Activated CD8-positive, alpha-beta memory T cell treated with anti-CD3 and anti-CD28 coated beads for 1 hour (primary cell): ENCODE measurements at places on chromosomes 5 and 9.

GRCh38 chr9:87498046-87498810 lies 561 bp downstream of the DAPK1 start:
- DNase-seq, result no peak

GRCh38 chr9:16985559-16986348 lies 115.3 kb upstream of the BNC2 start:
- DNase-seq, result no peak

- DNase-seq, result no peak
These were observed 3.5 kb downstream of the CCDC192 start for GRCh38 chr5:127706691-127707090.

DNA sequence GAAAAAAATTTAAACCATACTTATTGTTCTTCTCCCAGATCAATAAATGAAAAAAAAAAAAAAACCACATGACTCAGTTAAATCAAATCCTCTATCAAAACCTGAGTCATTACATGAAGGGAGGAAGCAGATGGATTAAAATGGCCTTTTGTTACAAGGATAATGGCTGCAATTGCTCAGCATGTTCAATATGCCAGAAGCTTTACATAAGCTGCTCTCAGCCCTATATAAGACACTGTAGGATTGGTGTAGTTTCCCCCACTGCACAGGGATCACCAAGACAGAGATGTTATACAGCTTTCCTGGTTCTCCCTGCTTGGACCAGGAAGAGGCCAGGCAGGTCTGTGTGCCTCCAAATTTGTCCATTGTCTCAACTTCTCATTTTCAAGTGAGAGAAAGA lies 101.6 kb upstream of the MAP1B start:
- DNase-seq, result no peak

GRCh38 chr5:35089334-35090314 lies 41.9 kb upstream of the AGXT2 start:
- DNase-seq, result peak; percentile 24

DNA sequence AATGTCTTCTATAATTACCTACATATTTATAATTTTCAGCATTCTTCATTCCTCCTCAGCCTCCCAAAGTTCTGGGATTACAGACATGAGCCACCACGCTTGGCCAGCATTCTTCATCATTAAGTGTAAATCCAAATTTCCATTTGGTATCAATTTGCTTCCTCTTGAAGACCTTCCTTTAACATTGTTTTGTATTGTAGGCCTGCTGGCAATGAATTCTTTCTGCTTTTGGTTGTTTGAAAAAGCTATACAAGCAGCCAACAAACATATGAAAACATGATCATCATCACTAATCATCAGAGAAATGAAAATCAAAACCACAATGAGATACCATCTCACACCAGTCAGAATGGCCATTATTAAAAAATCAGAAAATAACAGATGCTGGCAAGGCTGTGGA lies 56.4 kb downstream of the GCNT4 start:
- no peak for DNase-seq

- no peak for DNase-seq
These were observed 27.3 kb upstream of the DAP start for GRCh38 chr5:10788358-10788757.

GRCh38 chr9:8571643-8572042 lies 772.1 kb upstream of the DMAC1 start:
- no peak for DNase-seq

- DNase-seq, result no peak
These were observed 296.6 kb upstream of the RASA1 start for GRCh38 chr5:86971034-86971571.

GRCh38 chr5:139637438-139638089 lies 10.6 kb upstream of the CXXC5 start:
- no peak for DNase-seq

DNA sequence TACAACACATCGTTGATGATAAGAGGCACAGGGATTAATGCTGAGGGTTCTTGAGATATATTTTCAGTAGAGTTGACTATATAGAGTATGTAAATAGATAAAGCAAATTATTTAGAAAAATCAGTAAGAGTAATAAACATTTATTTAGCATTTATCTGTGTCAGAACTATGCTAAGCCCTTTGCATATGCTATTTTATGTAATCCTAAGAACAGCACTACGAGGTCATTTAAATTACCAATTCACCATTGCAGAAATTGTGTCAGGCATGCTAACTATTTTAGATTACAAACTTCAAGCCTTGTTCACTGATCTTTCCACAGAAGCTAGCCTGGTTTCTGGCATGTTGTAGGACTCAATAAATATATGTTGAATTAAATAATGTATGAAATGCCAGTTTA lies 20.4 kb upstream of the REEP2 start:
- DNase-seq, result no peak

DNA sequence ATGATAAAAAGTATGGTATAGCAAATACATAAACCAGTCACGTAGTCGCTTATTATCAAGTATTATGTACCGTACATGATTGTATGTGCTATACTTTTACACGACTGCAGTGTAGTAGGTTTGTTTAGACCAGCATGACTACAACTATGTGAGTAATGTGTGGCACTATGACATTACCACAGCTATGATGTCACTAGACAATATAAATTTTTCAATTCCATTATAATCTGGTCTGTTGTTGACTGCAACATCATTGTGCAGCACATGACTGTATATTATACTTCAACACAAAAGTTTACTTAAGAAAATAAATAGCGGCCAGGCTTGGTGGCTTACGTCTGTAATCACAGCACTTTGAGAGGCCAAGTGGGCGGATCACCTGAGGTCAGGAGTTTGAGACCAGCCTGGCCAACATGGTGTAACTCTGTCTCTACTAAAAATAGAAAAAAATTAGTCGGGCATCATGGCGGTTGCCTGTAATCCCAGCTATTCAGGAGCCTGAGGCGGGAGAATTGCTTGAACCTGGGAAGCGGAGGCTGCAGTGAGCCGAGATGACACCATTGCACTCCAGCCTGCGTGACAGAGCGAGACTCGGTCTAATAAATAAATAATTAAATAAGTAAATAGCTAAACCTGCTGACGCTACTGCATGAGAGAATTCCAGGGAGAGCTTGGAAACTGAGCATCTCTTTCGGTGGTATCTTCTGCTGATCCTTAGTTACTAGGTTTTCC lies 24.6 kb upstream of the JADE2 start:
- DNase-seq, result no peak

DNA sequence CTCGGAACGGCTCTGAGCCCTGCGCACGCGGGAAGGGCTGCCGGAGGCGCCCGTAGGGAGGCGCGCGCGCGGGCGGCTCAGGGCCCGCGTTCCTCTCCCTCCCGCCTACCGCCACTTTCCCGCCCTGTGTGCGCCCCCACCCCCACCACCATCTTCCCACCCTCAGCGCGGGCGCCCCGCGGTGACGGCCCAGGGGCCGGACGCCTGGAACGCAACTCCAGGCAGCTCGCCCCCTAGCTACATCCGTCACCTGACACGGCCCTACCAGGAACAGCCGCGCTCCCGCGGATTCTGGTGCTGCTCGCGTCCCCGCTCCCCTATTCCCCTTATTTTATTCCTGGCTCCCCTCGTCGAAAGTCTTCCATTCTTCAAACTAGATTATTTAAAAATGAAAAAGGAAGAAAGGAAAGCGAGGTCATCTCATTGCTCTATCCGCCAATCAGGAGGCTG lies at the start of gene CDKN2B-AS1:
Gene CDKN2B-AS1 (plus strand): TSS at position 236 of the 450 bp plus-strand sequence.
- no peak for DNase-seq

DNA sequence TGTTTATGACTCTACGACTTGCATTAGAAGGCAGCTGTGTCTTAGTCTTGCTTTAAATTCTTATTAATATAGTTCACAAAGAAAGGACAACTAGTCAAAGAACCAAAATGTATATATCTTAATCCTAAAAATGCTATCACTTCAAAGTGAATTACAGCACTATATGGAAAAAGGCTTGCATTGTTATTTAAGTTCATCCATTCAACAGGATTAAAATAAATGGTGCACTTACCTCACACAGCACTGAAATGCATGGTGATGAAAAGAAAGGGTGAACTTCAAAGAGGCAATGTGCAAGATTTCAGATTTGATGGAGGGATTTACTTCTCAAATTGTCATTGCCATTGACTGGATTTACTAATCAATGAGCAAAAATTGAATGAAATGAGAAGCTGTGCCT lies 344.4 kb upstream of the NUDT12 start:
- no peak for DNase-seq

- no peak for DNase-seq
These were observed 52.3 kb downstream of the WDR36 start for GRCh38 chr5:111144352-111144930.

- DNase-seq, result no peak
These were observed 21.5 kb upstream of the GPR21 start for GRCh38 chr9:123011878-123012528.

DNA sequence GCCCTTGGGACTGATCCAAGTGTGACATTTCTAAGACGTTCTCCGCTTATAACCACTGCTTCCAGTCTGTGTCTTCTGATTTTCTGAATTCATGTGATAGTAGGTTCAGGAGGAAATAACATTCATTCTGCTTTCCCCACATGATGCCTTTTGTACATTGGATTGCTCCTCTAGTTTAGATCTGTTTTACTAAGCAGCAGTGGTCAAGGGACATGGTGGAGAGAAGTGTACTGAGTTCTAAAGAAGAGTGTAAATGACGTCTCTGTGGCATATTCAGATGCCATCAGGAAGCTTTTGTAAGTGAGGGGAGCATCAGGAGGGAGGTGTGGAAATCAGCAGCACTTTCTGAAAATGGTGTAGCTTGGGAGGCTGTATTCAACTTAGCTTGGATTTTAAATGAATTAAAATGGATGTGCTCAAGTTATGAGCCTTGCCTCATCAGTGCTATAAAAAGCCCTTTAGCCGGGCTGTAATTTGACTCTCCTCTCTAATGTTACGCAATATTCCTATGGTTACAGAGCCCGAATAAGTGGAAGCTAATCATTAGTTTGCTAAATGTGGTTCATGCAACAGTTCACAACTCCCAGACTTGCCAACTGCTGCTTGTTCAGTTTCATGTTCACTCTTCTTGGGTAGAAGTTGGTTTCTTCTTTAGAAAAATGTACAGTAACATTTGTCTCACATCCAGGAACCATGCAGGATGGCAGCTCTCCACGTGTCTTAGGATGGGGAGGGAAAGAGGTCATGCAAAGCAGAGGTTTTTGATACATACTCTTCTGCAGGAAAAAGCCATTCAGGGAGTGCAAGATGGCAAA lies 281.3 kb downstream of the ARHGAP26 start:
- no peak for DNase-seq

DNA sequence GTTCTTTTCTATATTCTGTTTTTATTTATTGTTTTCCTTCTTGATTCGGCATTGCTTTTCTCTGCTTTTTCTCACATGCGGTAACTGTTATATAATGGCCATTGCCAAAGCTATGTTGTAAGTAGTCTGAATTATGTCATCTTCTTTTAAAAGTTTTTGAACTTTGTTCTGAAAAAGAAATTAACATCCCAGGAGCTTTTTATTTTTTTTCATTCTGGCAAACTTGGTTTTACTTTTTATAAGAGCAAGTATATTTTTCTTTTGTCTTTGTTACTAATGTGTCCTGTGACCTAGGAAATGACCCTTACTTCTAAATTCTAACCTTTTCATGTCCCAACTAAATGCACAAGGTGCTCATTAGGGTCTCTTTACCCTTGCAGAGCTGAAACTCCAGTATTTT lies 26.7 kb upstream of the IZUMO3 start:
- DNase-seq, result no peak

DNA sequence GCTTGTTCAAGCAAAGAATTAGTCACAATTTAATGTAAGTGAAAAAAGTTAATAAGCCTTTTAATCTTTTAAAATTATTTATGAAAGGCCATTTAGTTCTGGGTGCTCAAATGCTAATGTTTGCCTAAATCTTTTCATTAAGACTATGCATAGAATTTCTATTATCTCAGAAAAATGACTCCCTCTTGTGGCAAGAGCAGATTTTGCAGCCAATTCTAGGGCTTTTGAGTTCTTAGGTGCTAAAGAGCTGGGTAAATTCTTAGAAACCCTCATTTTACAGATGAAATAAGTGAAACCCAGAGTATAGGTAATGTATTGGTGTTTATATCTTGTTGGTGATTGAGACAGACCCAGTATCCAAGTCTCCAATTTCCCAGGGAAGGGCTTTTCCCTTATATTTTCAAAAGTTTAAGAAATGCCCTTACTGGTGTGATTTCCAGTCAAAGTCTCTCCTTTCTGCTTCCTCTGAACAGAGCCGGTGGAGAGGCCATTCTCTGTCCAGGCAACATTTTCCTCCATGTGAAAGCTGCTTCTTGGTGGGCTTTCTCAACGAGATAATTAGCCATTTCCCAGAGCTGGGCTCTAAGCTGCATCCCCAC lies 24.1 kb upstream of the PCSK5 start:
- no peak for DNase-seq
